CD4-positive, alpha-beta T cell treated with Interleukin-2 at 100 ng/mL for 4 hours (primary cell): ENCODE measurements at places on chromosomes 12 and 14.

DNA sequence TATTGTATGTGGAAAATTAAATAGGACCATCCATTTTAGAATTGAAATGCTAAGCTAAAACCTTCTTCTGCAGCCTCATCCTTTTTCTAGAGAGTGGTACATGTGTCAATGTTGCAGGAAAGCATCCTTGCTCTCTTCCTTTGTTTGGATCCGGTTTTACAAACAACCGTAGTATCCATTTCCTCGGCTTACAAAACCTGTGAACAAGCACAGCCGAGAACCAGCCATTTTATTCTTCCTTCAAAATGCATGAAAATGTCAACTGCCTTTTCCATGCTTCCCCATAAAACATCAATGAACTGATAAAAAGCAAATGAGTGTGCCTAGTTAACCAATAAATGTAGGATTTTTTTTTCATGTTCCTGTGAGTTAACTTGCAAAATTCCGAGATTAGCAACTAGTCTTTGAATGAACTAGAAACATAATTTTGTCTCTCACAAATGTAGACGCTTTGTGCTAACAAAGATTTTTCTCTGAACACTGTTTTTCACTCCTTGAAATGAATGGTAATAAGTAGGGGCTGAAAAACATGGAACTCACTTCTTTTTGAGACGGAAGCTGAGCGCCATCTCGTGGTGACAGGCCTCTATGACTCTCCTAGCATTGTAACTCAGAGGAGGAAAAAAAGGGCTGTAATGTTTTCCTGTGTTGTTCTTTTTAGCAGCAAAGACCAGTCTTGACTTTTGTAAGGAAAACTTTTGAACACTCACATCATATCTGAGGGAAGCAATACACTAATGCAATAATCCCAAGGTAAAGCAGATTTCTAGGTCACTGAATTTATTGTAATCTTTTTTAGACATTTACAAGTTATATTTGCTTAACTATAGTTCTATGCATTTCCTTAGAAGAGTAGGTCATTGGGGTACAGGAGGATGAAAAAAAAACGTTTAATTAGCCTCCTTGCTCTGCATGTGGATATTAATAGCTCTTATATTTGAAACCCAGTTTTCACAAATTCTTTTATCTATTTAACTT lies 157.4 kb upstream of the FOXG1 start:
- DNase-seq = no peak

GRCh38 chr12:50056639-50056976 lies 788 bp upstream of the ASIC1 start:
- no peak for DNase-seq

- DNase-seq = peak; percentile 7
These were observed 417.3 kb downstream of the SNAPC1 start for GRCh38 chr14:62179367-62180018.

- DNase-seq = no peak
These were observed 61.9 kb upstream of the GRIP1 start for GRCh38 chr12:66740732-66741131.

GRCh38 chr12:88549929-88550328 lies 30.3 kb downstream of the KITLG start:
- DNase-seq = no peak

DNA sequence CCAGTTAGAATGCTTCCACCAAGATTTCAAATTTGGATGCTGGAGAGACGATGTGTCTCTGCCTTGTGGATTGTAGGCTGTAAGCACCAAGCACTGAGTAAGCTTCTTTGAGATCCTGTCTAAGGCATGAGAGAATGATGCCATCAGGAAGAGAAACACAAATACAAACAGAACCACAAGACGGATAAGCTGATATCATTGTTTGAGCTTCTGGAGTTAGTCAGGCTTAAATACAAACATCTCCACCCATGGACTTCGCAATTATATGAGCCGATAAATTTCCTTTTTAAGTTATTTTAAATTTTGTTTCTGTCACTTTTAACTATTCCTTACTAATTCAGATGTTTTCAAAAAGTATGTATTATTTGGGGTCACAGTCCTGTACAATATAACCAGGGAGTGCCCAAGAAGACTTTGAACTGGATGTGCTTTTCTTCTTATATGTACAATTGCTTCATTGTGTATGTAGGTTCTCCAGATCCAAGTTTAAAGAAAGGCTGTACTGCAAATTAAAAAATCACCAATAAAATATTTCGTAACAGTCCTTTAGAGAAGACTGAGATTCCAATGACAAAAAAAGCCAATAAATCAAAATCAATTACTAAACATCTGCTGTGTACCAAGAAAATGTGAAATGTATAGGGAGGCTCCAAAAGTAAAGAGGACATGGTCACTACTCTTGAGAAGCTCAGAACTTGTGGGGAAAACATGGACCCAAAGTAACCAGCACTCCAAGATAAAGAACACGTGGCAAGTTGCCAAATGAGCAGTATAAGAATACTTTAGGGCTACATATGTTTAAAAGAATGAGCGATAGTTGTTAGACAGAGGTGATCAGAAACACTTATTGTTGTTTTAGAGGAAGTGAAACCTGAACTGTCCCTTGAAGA lies 274.1 kb downstream of the ADAMTS20 start:
- DNase-seq = no peak

DNA sequence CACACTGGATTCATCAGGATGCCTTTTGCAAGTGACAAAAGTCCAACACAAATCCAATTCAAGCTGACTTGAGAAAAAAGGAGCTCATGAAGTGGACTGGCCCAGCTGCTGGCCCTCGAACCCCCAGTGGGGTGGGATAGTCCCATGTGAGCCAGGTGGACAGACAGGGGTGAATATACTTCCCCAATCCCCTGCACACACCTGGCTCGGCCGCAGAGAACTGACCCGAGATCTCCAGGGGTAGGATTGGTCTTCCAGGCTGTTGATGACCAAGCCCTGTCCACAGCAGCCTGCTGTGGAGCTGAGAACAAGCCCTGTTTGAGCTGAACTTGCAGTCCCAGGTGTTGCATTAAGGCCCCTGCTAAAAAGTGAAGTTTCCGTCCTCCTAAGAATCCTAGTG lies 56.2 kb downstream of the TPCN1 start:
- DNase-seq = no peak

GRCh38 chr14:74503291-74503937 lies 9.8 kb downstream of the ISCA2 start:
- DNase-seq = no peak

GRCh38 chr12:127636882-127637281 lies 630.1 kb upstream of the TMEM132C start:
- no peak for DNase-seq
